NCI-H1092 (cell line): ENCODE measurements at places on chromosomes 5 and 9.

DNA sequence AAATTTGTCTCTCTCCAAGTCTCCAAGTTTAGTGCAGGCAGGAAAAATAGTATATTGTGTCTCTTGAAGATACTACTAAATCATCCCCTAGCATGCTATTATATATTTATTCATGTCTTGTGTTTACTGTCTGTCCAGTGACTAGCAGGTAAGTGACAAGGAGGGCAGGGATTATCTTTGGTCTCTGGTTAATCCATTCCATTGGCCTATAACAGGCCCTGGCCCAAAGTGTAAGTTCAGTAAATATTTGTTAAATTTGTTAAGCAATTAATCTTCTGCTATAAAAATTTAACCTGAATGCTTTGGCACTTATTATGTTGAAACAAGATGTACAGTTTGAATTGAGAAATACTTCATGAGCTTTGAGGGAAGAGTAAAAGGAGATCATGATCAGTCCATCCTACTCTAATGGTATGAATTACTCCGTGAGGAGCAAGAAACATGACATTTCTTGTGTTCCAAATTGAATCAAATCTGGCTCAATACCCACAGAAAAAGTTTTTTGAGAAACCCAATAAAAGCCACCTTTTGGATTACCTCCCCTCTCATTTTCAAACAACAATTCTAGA lies 219.7 kb downstream of the DTWD2 start:
- DNase-seq = no peak

GRCh38 chr9:12065050-12065449 lies 628.1 kb upstream of the TYRP1 start:
- DNase-seq = no peak

DNA sequence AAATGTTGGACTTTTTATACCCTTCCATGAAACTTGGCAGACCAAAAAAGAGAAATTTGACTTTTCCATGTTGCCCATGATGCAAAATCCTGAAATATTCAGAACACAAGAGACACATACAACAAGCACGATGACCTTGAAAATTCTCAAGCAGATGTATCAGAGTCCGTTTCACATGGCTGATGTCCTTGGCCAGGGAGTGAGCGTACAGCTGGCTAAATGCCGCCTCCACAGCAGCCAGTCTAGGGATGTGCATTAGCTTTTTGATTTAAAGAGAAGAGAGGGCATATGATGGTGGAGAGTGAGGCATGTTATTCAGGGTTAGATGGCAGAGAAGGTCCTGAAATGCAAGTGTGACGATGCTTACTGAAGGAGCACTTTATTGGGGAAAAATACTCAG lies 148.0 kb upstream of the SEMA6A start:
- no peak for DNase-seq

- DNase-seq = no peak
Measured at GRCh38 chr5:40121236-40121635, 558.5 kb upstream of the PTGER4 start.

- DNase-seq = no peak
Measured at GRCh38 chr5:125179612-125180011, 433.2 kb upstream of the ZNF608 start.

- DNase-seq = no peak
Measured at GRCh38 chr5:112742424-112742823, 4.7 kb downstream of the APC start.

- no peak for DNase-seq
Measured at GRCh38 chr9:123798195-123798594, 131.7 kb downstream of the DENND1A start.

- DNase-seq = no peak
Measured at GRCh38 chr9:78357165-78357873, 60.4 kb downstream of the PSAT1 start.

- DNase-seq = no peak
Measured at GRCh38 chr5:3526551-3527185, 69.0 kb upstream of the IRX1 start.

GRCh38 chr9:13575558-13575957 lies 296.1 kb upstream of the MPDZ start:
- no peak for DNase-seq

- DNase-seq = no peak
Measured at GRCh38 chr9:26893030-26893676, 551 bp upstream of the CAAP1 start.

GRCh38 chr5:65482296-65482735 lies 596 bp upstream of the ADAMTS6 start:
- no peak for DNase-seq

DNA sequence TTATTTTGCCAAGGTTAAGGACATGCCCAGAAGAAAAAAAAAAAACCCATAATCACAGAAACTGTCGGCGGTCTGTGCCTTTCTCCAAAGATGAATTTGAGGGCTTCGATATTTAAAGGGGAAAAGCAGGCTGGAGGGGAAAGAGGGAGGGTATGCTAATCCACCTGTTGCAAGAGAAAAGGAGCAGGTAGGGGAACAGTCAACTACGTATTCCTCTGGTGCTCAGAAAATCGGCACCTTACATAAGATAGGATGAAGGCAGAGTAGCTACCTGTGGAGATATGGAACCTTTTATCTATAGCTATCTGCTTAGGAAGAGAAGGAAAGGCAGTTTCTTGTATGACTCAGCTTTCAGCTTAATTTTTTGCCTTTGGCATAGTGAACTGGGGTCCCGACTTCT lies 77.7 kb downstream of the PTCD2 start:
- DNase-seq = no peak

DNA sequence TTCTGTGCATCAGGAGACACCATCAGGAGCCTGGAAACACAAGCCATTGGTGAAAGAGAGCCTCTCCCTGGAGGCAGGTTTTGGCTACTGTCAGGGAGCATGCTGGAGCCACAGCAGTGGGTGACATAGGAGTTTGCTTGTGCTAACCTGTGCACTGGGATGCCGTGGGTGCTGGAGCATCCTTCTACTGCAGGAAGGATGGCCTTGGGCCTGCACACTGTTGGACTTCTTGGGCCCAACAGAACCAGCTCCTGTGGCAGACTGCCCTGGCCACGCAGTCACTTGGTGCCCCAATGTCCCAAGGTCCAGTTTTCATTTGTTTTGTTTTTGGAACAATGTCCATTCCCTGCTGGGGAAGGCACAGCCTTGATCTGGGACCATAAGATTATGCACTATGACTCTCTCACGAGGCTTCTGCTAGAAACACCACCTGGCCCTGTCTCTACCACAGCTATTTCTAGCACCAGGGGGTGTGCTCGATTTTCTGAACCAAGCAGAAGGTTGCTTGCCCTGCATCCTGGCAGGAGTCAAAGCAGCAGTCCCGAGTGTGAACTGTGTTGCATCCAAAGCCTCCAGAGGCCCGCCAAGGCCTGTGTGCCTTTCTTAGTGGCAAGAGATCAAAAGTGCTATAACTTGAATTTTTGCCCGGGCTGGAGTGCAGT lies 5.5 kb upstream of the LTC4S start:
- DNase-seq = no peak

- no peak for DNase-seq
Measured at GRCh38 chr9:109705515-109705914, 74.5 kb upstream of the PALM2AKAP2 start.

GRCh38 chr5:88544671-88545070 lies 276.0 kb upstream of the TMEM161B start:
- DNase-seq = no peak

DNA sequence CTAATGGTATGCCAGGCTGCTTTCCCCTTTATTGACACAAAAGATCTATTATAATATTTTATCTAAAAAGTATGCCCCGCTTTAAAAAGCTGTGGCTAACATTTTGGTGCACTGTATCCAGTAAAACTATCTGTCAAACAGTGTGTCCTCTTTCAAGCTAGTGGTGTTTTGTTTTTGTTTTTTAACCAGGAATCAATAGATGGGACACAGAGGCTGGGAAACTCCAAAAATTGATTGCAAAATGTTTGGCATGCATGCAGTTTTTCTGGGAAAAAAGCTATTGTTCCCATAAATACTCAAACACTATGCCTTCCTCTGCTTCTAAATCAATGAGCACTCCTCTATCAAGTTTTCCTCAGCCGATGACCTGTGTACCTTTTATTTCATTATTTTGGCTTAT lies 34.3 kb upstream of the PDZD2 start:
- DNase-seq = no peak

DNA sequence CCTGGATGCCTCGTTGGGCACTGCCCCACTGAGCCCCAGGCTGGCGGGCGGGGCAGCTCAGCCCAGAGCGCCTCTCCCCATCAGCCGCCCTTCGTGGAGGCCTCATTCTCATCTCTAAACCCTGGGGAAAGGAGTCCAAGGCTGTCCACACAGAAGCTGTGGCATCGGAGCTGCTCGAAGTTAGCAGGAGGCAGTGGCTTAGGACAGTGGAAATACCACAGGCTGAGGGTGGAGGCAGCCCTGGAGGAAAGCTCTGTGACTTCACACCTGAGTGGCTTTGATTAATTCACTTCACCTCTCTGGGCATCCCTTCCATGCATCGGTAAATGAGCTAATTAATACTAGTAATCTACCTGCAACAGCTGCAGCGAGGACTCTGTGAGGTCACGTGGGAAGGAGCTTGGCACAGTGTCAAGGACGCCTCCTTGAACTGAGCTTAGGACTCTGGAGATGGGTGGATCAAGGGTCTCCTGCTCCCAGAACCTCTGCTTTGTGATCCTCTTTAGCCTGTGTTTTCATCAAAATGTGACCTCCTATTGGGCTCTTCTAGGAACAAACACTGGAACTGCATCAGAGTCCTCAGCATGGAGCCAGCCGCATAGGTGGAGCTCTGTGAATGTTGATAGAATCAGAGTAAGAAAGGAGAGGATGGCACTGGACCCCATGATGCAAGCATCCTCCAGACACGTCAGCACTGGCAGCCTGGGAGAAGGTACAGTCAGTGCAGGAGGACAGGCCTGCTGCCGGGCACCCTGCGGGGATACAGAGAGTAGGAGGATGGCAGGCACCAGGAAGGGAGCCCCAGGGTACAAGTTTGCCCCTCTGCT lies 842 bp upstream of the ANGPTL2 start:
- peak; percentile 49 for DNase-seq

- DNase-seq = no peak
Measured at GRCh38 chr5:146909255-146910068, 30.9 kb upstream of the PPP2R2B start.

- DNase-seq = no peak
Measured at GRCh38 chr9:129145841-129146292, 32.2 kb downstream of the IER5L start.

- DNase-seq = no peak
Measured at GRCh38 chr5:113202746-113203716, 226.4 kb downstream of the DCP2 start.

GRCh38 chr5:171701100-171701541 lies 84.5 kb upstream of the SMIM23 start:
- peak; percentile 11 for DNase-seq

- DNase-seq = no peak
Measured at GRCh38 chr5:155773680-155774079, 553.3 kb upstream of the SGCD start.

DNA sequence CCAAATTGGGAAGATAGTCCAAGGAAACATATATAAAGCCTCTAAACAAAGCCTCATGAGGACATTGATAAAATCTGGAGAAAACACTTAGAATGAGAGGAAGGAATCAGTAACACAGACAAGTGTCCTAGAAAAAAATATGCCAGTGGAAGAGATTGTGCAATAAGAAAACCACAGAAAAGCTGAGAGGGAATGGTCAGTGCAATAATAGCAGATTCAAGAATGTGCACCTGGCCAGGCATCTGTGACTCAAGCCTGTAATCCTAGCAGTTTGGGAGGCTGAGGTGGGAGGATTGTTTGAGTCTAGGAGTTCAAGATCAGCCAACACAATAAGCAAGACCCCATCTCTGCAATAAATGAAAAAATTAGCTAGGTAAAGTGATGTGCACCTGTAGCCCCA lies 691.2 kb upstream of the CDH6 start:
- DNase-seq = no peak

GRCh38 chr9:78601957-78602565 lies 305.1 kb downstream of the PSAT1 start:
- DNase-seq = peak; percentile 57

- DNase-seq = no peak
Measured at GRCh38 chr9:98108531-98109031, 10.4 kb downstream of the TRIM14 start.

- peak; percentile 42 for DNase-seq
Measured at GRCh38 chr5:172123269-172123692, 64.7 kb downstream of the STK10 start.

DNA sequence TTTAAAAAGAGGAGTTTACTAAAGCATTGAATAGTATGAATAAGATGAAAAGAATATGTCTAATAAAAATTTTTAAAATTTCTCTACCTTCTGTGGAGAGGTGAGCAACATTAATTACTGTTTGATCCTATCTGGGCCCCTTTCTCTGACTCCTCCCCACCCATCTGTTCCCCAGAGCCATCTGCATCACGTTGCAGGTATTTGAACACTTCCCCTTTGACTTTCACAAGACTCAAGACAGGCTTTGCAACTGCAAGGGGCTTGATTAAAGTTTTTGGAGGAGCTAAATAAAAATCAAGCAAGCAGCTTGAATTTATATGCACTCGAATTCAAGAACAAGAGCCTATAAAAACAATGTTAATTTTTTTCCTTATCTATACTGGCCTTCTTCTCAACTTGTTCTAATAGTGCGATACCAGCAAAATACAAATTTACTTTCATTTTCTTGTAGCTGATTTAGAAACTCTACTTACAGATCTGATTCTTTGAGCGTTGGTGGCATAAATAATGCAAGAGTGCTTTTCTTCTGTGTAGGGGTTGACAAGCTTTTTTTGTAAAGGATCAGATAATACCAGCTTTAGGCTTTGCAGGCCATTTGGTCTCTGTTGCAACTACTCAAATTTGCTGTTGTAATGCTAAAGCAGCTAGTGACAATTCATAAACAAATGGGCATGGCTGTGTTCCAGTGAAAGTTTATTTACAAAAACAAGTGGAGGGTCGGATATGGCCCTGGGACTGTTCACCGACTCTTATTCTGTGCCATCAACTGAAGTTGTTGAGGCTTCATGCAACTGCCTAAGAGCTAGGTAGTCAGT lies 21.2 kb downstream of the TXNDC8 start:
- DNase-seq = no peak

DNA sequence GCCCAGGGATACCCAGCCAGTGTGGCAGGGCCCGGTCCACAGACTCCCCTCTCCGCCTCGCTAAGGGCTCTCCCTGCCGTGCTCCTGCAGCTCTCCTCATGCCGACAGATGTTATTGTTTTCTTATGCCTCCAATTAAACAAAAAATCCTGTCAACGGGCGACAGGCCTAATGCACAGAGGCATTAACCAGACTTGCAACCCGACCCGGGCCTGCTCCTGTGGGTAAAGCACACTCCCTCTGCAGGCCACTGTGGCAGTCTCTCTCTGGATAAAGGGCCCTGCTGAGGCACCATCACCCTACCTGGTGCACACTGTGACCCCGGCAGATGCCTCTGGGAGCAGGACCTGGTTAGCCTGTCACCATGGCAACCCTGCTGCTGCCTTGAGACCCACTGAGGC lies 27.5 kb upstream of the HAND1 start:
- no peak for DNase-seq

GRCh38 chr9:127876764-127877562 lies 512 bp downstream of the AK1 start:
- DNase-seq = no peak

GRCh38 chr9:121709798-121710197 lies 58.4 kb downstream of the DAB2IP start:
- DNase-seq = peak; percentile 19
